ENCODE measurements at places on chromosomes 4 and X. TPM values are rescaled to one million over a fixed set of nuclear protein-coding genes. Genes with fewer than 3 reads are reported as not detected.

ODAPH gene
- not detected for total RNA-seq

TMPRSS11D gene
- not detected for total RNA-seq

SYP gene
- total RNA-seq = 2.8 TPM

PWWP3B gene
- 7.7 TPM for total RNA-seq

FRMD7 gene
- not detected for total RNA-seq

TMEM255A gene
- total RNA-seq = 0.79 TPM

MAGEB2 gene
- not detected for total RNA-seq

PPP1R2C gene
- total RNA-seq = not detected

SMIM9 gene
- not detected for total RNA-seq

AVPR2 gene
- total RNA-seq = 2.3 TPM

GLA gene
- total RNA-seq = 11.8 TPM

GRIA3 gene
- 0.74 TPM for total RNA-seq

C4orf54 gene
- 1.2 TPM for total RNA-seq

VEGFD gene
- total RNA-seq = 1.6 TPM

PPEF2 gene
- total RNA-seq = not detected

ZRSR2 gene
- 4.0 TPM for total RNA-seq

CSAG3 gene
- total RNA-seq = not detected

FAM9C gene
- not detected for total RNA-seq

GLUD2 gene
- 0.59 TPM for total RNA-seq

NSUN7 gene
- total RNA-seq = 9.8 TPM

RPL34 gene
- 652 TPM for total RNA-seq

TRIM61 gene
- 1.1 TPM for total RNA-seq

MSL3 gene
- 11.4 TPM for total RNA-seq

SLC4A4 gene
- total RNA-seq = 21.7 TPM

ART3 gene
- total RNA-seq = 75.6 TPM

PRKG2 gene
- 2.5 TPM for total RNA-seq

CT47B1 gene
- not detected for total RNA-seq

KLHL4 gene
- 2.4 TPM for total RNA-seq

HSD17B13 gene
- total RNA-seq = not detected

TXK gene
- 0.35 TPM for total RNA-seq

PGAM4 gene
- not detected for total RNA-seq

USP17L26 gene
- not detected for total RNA-seq

TRIML1 gene
- total RNA-seq = not detected

ADGRG4 gene
- total RNA-seq = not detected

TAF7L gene
- total RNA-seq = not detected

TSPAN6 gene
- 12.0 TPM for total RNA-seq

GPRASP3 gene
- 3.4 TPM for total RNA-seq

BBS12 gene
- 5.9 TPM for total RNA-seq

WDR1 gene
- total RNA-seq = 216 TPM

MAGEE2 gene
- total RNA-seq = not detected

STAP1 gene
- total RNA-seq = not detected

BTC gene
- total RNA-seq = not detected

TBX22 gene
- not detected for total RNA-seq

SPIN2A gene
- total RNA-seq = 0.12 TPM

CXCL6 gene
- 0.44 TPM for total RNA-seq

F8A2 gene
- not detected for total RNA-seq

PDHA1 gene
- 149 TPM for total RNA-seq

NXF2 gene
- not detected for total RNA-seq

All from right atrium auricular region (tissue), 2 donors.